ENCODE measurements at places on chromosomes 4 and X.

- peak; percentile 9 for DNase-seq
Observed at GRCh38 chr4:52869196-52869595, 7.1 kb downstream of the RASL11B start.

GRCh38 chrX:63350465-63350877, 661 bp downstream of the SPIN4 start:
- peak; percentile 51 for DNase-seq

DNA sequence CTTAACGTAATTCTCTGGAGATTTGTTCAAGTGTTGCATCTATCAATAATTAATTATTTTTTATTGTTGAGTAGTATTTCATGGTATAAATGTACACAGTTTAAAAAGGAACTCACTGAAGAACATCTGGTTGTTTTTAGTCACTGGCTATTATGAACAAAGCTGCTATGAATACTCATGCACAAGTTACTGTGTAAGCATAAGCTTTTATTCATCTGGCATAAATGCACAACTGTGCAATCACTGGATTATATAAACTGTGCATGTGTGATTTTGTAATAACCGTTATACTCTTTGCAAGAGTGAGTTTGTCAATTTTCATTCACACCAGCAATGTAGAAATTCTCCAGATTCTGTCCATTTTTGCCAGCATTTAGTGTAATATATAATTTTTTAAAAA, 43.8 kb upstream of the UBQLN2 start:
- DNase-seq = no peak

GRCh38 chr4:79047316-79047715, 108.1 kb upstream of the PAQR3 start:
- DNase-seq = no peak

DNA sequence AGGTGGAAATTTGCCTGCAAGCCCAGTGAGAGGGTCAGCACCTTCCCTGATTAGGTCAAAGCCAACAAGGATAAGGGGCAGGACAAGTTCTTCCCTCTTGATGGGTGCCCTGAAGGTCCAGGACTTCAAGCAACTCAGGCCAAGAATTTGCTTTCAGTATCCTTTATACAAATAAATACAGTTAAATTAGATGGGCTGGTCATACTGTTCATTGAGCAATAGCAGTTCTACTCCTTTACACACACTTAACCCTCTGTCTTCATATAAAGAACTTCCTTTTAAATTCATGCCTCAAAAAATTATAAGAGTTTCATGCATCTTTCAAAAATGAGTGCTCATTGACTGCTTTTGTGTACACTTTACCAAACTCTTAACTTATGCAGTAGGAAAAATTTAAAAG, 392.0 kb downstream of the SPRY1 start:
- DNase-seq = no peak

DNA sequence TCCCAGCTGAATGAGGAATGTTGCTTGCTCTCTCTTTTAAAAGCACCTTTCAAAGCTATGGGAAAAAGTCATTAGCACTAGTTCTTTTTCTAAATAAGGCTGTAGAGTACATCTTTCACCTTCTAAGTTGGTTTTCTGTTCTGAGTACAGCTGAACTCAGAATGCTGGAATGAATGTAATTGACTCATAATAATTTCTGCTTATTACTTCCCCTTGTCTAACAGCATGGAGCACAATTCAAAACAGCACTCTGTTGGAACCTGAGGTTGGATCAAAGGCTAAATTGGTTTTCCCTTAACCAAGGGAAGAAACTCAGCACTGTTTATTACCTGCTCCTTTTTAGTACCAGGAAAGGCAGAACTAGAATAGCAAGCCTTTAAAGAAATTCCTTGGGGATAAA, 33.5 kb upstream of the CYP2U1 start:
- no peak for DNase-seq

DNA sequence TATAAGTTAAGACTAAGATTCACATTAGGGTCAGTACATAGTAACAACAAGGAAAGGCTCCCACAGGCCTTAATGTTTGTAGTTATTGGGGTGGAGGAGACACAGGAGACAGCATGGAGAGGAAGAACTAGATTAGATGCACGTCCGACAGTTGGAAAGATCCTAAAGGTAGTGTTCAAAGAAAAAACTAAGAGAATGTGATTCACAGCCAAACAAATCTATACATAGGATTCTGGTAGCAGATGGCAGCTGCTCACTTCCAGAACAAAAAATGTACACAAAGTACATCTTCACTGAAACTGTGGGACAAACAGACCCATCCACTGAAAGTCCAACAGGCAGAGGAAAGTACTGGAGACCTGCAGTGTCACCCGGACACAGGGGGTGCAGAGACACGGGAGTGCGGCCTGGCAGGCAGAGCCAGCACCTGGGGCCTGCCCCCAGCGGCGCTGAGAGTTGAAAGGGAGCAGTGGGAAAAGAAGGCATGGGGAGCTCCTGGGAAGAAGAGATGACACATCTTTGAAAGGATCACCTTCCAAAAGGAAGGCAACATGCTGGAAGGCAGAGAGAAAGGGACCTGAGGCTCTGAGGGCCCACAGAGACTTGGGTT, 40.0 kb downstream of the NELFA start:
- no peak for DNase-seq

- DNase-seq = no peak
Observed at GRCh38 chrX:154600759-154601374, 15.9 kb downstream of the CTAG1A start.

DNA sequence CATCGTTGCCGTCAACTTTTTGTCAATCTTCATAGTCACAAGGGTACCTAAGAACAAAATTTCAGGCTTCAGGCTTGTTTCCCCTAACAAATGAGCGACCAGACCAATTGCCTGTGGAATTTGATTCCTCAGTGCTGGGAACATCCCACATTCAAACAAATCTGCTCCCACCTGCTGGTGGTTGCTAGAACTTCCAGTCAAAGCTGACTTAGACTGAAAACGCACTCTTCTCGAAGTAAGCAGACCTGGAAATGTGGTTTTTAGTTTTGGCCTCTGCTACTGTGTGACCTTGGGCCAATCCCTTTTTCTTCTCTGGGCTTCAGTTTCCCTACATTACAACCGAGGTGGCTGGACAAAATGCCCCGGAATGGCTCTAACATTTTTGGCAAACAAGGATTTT, 1.8 kb upstream of the GABRQ start:
- peak; percentile 25 for DNase-seq

DNA sequence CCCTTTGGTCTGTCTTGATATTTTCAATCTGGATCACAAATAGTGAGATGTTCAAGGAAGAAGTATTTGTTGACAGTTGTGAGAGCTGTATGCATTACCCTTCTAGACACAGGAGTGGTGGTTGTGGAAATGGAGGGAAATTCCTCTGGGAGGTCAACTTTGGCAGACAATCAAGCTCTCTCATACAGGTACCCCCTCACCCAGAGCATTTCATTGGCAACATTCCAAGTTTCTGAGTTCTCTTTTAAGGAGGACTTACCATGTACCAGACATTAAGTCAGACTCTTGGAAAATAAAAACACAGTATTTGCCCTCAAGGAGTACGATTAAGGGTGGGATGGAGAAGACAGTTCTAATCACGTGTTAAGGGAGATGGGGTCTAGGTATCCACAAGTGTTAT, 45.3 kb downstream of the KLHL15 start:
- no peak for DNase-seq

DNA sequence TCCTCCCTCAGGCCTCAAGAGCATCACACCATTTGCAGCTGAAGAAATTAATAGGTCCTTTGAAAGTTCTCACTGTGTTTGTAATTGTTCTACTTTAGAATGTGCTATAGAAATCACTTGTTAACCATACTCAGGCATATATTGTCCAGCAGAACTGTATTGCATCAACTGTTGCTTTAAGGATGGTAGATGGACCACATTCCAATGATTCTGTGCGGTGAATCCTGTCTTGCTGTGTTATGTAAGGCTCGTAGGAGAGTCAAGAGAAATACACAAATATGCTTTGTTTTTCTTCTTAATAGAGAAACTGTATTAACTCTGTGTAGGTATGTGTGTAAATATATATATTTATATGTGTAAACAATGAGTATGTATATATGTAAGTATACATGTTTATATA, 6.3 kb upstream of the ADGRA3 start:
- DNase-seq = no peak

DNA sequence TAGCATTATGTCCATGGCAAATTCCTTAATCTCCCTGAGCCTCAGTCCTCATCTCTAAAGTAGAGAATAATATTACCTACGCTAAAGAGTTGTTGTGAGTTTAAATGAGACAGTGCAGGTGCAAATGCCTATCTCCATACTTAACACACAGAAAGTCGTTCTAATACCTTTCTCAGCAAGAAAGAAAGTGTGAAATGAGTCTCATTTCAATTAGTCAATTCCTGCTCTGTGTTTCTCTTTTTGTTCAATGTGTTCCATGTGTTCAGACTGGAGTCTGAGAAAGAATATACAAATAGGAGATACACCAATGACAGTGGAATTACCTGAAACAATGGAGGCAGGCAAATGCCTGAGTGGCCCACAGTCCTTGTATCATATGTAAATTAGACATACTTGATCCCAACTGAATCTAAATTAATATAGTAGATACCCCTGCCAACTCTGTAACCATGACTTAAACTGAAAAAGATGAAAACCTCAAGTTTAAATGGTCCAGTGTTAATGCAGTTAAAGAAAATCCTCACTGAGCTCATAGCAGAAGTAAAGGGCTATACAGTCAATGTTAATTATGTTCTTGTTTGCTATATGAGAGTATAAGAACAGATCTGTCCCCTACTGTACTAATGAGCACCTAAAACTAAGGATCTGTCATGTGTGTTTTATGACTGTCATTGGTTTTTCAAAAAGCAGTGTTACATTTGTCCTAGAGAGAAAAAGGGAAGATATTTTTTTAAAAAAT, 68.2 kb downstream of the GPC3 start:
- no peak for DNase-seq

- DNase-seq = no peak
Observed at GRCh38 chr4:6443035-6444023, 29.1 kb downstream of the PPP2R2C start.

- no peak for DNase-seq
Observed at GRCh38 chr4:110164251-110164650, 34.2 kb downstream of the ELOVL6 start.

- no peak for DNase-seq
Observed at GRCh38 chrX:53642337-53642736, 44.2 kb downstream of the HUWE1 start.

DNA sequence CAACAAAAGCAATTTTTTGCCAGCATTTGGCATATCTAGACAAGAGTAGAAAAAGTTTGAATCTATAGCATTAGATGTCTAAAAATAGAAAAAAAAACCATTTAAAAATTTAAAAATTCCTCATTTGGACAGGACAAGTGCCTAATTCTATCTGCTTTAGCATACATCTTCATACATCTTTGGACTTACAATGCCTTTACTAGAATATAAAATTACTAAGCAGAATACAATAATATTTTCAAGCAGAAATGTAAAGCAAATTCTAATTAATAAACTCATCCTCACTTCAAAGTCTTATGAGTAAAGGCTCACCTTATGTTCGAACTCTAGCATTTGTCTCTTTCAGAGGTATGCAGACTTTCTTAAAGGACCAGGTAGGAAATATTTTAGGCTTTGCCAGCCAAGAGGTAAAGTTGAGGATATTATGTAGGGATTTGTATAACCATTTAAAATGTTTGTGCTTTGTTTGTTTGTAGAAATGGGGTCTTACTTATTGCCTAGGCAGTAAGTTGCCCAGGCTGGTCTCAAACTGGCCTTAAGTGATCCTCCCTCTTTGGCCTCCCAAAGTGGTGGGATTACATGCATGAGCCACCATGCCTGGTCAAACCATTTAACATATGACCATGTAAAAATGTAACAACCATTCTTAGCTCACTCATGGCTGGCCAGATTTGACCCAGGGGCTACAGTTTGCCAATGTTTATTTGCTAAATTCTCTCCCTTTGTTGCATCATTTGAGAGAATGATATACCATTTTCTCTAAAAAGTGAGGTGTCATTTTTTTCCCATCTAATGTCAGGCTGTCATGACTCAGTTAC, 29.1 kb downstream of the UGDH start:
- no peak for DNase-seq

GRCh38 chrX:38426785-38427184, 74.4 kb downstream of the OTC start:
- peak; percentile 42 for DNase-seq

- DNase-seq = no peak
Observed at GRCh38 chr4:156422576-156422975, 468.9 kb upstream of the CTSO start.

DNA sequence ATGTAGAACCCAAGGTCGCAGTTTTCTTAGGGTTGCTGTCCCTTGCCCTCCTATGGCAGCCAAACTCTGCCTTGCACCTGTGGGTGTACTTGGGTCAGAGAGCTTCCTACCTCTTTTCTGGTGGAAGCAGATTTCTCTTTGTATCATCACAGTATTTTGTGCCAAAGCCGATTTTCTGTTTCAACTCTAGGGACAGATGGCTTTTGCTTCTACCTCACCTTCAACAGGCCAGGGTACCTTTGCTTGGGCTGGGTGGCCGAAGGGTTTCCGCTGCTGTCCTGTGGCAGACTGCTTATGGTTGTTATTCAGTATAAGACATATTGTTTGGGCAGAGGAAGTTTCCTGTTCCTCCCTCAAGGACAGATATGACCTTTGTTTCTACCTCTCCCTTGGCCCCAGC, 22.4 kb downstream of the NEIL3 start:
- no peak for DNase-seq

- DNase-seq = no peak
Observed at GRCh38 chr4:71113294-71113693, 119.8 kb downstream of the DCK start.

DNA sequence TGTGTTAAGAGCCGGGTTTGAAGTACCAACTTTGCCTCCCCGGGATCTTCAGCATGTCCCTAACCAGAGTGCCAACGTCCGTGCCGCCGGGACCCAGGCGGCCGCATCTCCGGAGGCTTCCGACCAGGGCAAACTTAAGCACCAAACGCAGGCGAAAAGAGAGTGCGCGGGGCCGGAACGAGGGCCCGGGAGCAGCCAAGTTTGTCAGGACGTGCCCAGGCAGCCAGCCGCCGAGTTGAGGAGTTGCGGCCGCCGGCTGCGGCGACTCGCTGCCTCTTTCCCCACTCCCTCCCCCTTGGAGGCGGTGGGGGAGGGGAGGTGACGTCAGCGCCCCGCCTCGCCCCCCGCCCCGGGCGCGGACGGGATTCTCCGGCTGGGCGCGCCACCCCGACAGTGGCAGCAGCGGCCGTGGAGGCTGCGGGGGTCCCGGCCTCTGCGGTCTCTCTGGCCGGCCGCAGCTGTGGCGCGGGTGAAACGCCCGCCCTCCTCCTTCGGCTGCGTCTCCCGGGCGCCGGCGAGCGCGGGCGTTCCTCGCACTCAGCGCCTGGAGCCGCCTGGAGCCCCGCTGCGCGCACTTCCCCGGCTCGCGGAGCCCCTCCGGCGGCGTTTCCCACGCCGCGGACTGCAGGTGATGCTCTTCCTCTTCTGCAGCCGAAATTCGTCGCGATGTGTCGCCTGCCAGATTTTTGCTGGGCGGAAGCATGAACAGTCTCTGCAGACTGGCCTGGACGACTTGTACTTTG, 2.9 kb upstream of the FAT1 start:
- DNase-seq = peak; percentile 13

GRCh38 chr4:7623468-7623867, 188.7 kb upstream of the PSAPL1 start:
- no peak for DNase-seq

- peak; percentile 21 for DNase-seq
Observed at GRCh38 chr4:127622621-127622920, 10.2 kb upstream of the INTU start.

Data from NCI-H2081 (cell line).